Activated CD4-positive, alpha-beta T cell treated with anti-CD3 and anti-CD28 coated beads for 36 hours (primary cell): ENCODE measurements at places on chromosomes 6 and 20. TPM values are rescaled to one million over a fixed set of nuclear protein-coding genes. Genes with fewer than 3 reads are reported as not detected.

GRCh38 chr6:99467509-99468106 is 42.5 kb upstream of the PNISR start:
- no peaks in the 10 kb centered on the region for H3K27me3 ChIP-seq
- H3K36me3 ChIP-seq = peaks cover 5% of the 10 kb centered on the region
- no peak for DNase-seq
- H3K4me1 ChIP-seq = no peaks in the 10 kb centered on the region

- peaks cover 16% of the 10 kb centered on the region for H3K4me1 ChIP-seq
- H3K36me3 ChIP-seq = no peaks in the 10 kb centered on the region
- H3K4me3 ChIP-seq = no peak overlapping the region
- no peak overlapping the region for H3K27ac ChIP-seq
- no peaks in the 10 kb centered on the region for H3K27me3 ChIP-seq
These were observed 174.5 kb downstream of the WDR27 start for GRCh38 chr6:169527306-169527705.

DNA sequence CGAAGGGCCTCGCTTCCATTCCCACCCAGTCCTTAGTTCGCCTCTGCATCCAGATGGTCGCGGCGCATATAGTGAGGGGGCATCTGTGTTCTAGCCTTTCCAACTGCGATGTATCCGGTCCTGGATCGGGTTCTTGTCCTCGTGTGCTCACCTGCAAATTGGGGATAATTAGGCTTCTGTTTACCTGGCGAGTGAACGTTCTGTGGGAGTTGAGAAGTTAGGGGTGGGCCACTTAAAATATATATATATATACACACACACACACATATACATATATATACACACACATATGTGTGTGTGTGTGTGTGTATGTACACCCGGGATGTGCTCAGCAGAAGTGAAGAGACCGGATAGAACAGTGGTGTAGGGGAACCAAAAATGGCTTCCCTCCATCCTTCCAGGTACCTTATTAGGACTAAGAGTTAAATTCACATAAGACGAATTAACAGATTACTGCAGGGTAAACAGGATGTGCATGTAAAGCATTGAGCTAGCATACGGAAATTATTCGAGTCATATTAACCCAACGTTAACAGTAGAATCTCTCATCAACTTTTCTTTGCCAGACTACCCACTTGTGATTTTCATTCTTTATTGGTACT is 537 bp downstream of the CSTF1 start:
- peaks cover 58% of the 10 kb centered on the region for H3K36me3 ChIP-seq
- DNase-seq = peak; percentile 25
- peaks cover 43% of the 10 kb centered on the region for H3K4me1 ChIP-seq
- H3K4me3 ChIP-seq = no peak overlapping the region
- H3K27me3 ChIP-seq = no peaks in the 10 kb centered on the region

GRCh38 chr20:24983896-24984295 is 8.7 kb downstream of the APMAP start:
- no peak overlapping the region for H3K4me3 ChIP-seq
- no peak for DNase-seq
- no peaks in the 10 kb centered on the region for H3K27me3 ChIP-seq
- H3K4me1 ChIP-seq = peaks cover 35% of the 10 kb centered on the region
- H3K36me3 ChIP-seq = peaks cover 49% of the 10 kb centered on the region
- H3K27ac ChIP-seq = no peak overlapping the region

GRCh38 chr20:32518593-32519380 is 66.3 kb downstream of the NOL4L start:
- peaks cover 18% of the 10 kb centered on the region for H3K36me3 ChIP-seq
- H3K4me3 ChIP-seq = no peak overlapping the region
- DNase-seq = no peak
- peaks cover 58% of the 10 kb centered on the region for H3K4me1 ChIP-seq
- H3K27me3 ChIP-seq = no peaks in the 10 kb centered on the region

DNA sequence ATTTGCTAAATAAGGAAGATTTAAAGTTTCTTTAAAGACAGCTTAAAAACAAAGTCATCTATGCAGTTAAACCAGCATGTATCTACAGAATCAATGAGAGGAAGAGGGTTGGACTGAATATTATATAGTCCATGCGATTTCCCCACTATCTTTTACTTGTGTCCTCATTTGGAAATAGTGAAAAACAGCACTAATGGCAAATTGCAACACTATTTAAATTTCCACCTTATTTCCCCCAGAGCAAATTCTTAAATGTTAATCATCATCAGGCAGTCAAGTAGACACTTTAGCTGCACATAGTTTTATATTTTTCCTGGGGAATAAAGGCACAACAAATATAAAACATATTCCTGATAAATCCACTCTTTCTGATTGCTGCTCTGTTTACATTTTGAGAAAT is 114.6 kb downstream of the LCA5 start:
- no peaks in the 10 kb centered on the region for H3K4me1 ChIP-seq
- no peak for DNase-seq
- no peaks in the 10 kb centered on the region for H3K36me3 ChIP-seq
- peaks cover 4% of the 10 kb centered on the region for H3K27me3 ChIP-seq
- H3K27ac ChIP-seq = no peak overlapping the region
- H3K4me3 ChIP-seq = no peak overlapping the region

- H3K36me3 ChIP-seq = no peaks in the 10 kb centered on the region
- H3K27me3 ChIP-seq = peaks cover 3% of the 10 kb centered on the region
- no peak overlapping the region for H3K4me3 ChIP-seq
- no peak for DNase-seq
- H3K4me1 ChIP-seq = no peaks in the 10 kb centered on the region
These were observed 117.0 kb downstream of the TFAP2A start for GRCh38 chr6:10297832-10298231.

The TRIM10 gene
- 0.16 TPM for total RNA-seq

The ARMH2 gene
- not detected for total RNA-seq

- H3K27me3 ChIP-seq = no peaks in the 10 kb centered on the region
- H3K4me1 ChIP-seq = no peaks in the 10 kb centered on the region
- DNase-seq = peak; percentile 78
- H3K4me3 ChIP-seq = no peak overlapping the region
These were observed 46.8 kb downstream of the PYGB start for GRCh38 chr20:25294459-25295385.

The SIRPD gene
- total RNA-seq = not detected

The DHX35 gene
- total RNA-seq = 8.7 TPM

DNA sequence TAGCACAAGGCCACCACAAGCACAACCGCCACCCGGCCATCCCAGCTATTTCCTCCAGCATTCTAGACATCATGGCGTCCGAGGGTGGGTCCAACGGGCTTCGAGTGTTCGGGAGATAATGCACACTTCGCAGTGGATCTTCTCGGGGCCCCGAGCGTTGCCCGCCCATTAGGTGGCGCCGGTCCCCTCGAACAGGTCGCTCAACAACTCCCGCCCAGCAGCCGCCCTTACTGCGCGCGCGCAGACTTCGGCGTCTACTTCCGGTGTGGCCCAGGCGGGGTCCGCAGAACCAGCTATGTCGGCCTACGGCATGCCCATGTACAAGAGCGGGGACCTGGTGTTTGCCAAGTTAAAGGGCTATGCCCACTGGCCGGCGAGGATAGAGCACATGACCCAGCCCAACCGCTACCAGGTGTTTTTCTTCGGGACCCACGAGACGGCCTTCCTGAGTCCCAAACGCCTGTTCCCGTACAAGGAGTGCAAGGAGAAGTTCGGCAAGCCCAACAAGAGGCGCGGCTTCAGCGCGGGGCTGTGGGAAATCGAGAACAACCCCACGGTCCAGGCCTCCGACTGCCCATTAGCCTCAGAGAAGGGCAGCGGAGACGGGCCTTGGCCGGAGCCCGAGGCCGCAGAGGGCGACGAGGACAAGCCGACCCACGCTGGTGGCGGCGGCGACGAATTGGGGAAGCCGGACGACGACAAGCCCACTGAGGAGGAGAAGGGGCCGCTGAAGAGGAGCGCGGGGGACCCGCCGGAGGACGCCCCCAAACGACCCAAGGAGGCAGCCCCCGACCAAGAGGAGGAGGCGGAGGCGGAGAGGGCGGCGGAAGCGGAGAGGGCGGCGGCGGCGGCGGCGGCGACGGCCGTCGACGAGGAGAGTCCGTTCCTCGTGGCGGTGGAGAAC is at the start of gene HDGFL1:
Gene HDGFL1 (plus strand): TSS at position 286 of the 904 bp plus-strand sequence. CDS start 10 bp downstream, at position 296.
- H3K4me3 ChIP-seq = no peak within 1 kb of the TSS
- no peak within 1 kb of the TSS for H3K27ac ChIP-seq
- H3K27me3 ChIP-seq = no peaks in the 10 kb centered on the region
- no peak for DNase-seq
- H3K4me1 ChIP-seq = no peaks in the 10 kb centered on the region
- no peaks in the 10 kb centered on the region for H3K36me3 ChIP-seq

The PDE7B gene
- total RNA-seq = 1.1 TPM

GRCh38 chr20:13639150-13639497 is 392 bp upstream of the TASP1 start:
- H3K4me1 ChIP-seq = peaks cover 16% of the 10 kb centered on the region
- H3K27me3 ChIP-seq = peaks cover 6% of the 10 kb centered on the region
- H3K4me3 ChIP-seq = peak overlapping the region; percentile 87
- no peak for DNase-seq
- H3K27ac ChIP-seq = peak overlapping the region; percentile 85

The DPPA5 gene
- total RNA-seq = not detected

GRCh38 chr20:41098703-41099250 is 38.6 kb upstream of the PLCG1 start:
- H3K4me3 ChIP-seq = no peak overlapping the region
- H3K36me3 ChIP-seq = peaks cover 59% of the 10 kb centered on the region
- no peak for DNase-seq
- peaks cover 10% of the 10 kb centered on the region for H3K4me1 ChIP-seq

DNA sequence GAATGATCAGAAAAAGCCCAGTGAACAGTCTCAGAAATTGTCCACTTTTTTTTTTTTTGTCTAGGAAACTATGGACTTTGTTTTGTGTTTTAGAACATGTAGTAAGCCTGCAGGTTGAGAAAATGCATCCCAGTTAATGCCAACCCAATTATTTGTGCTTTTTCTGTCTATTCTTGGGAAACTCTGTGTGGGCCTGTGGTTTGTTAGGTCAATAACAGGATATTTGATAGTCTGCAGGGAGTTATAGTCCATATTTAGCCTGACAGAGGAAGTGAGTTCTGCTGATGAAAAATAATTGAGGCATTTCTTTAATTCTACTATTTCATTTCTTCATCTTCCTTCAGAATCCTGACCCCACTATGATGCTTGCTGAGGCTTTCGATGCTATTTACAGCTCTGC is 154.0 kb upstream of the LAMP5 start:
- no peaks in the 10 kb centered on the region for H3K4me1 ChIP-seq
- no peaks in the 10 kb centered on the region for H3K27me3 ChIP-seq
- H3K27ac ChIP-seq = no peak overlapping the region

DNA sequence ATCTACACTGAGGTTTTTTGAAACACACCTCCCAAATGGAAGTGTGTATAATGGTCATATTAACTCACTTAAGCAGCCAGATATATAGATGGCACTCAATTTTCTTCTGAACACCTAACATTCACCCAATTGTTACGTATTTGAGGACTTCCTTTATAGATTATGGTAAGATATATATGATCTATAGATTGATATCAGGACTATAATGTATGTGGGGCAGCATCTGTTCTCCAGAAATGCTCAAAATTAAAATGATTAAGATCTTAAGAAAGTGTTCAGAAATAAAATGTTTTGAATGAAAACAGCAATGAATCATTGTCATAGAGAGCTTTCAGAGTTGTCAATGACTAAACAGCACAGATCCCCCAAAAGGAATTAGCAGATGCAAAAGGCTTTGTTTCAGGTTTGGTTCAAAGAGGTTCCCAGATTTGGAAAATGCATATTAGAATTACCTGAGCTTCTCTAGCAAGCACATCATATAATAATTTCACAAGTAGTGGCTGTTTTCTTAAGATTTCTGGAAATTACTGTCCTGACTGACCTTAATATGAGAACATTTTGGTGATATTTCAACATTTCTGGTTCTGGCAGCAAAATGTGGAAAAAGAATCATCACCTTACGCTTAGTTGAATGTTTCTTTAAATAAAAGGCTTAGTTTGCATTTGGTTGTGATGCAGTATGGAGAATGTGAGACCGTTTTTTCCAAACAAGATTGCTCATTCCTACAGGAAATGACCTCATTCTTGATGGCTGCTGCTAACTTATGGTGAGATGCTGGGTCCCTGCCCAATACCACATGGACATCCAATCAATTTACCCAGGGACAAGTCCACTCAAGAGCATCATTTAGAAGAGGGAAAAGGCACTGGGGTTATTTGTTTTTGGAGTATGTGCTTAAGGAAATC is 31.5 kb downstream of the TRAF3IP2 start:
- peak overlapping the region; percentile 72 for H3K27ac ChIP-seq
- H3K4me1 ChIP-seq = peaks cover 24% of the 10 kb centered on the region
- peaks cover 67% of the 10 kb centered on the region for H3K36me3 ChIP-seq

GRCh38 chr6:85580878-85581267 is 12.8 kb downstream of the SNX14 start:
- no peak overlapping the region for H3K4me3 ChIP-seq
- no peak overlapping the region for H3K27ac ChIP-seq
- H3K27me3 ChIP-seq = no peaks in the 10 kb centered on the region
- peaks cover 41% of the 10 kb centered on the region for H3K36me3 ChIP-seq
- DNase-seq = peak; percentile 18

DNA sequence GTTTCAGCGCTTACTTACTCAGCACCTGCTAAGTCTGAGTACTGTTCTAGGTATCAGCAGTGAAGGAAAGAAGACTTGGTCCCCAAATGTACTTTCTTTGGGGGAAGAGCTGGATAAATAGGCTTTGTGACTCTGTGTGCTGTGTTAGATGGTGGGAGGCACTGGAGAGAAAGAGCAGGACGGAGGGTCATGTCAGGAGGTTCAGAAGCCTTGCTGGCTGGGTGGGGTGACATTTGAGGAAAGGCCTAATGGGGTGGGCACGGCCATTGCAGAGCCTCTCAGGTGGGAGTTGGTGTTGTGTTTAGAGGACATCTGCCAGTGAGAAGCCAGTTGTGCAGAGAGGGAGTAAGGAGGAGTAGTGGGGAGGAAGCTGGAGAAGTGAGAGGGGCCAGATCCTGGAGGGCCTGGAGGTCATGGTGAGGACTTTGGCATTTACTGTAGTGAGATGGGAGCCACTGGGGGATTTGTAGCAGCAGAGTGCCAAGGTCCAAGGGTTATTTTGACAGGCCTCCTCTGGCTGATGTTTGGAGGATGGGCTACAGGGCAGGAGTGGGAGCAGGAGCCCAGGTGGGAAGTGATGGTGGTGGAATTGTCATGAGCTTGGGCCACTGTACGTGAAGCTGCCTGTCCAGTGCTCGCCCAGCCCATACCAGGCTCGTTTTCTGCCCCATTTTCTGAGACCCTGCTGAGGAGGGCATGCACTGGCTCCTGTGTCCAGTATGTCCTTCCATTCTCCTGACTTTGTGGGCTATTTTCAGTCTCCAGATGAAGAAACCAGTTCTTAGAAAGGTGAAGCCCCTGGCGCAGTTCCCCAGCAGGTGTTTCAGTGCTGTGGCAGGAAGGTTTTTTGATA is 886 bp downstream of the SDCBP2 start:
- peak overlapping the region; percentile 6 for H3K4me3 ChIP-seq
- H3K27me3 ChIP-seq = no peaks in the 10 kb centered on the region
- DNase-seq = no peak
- H3K27ac ChIP-seq = no peak overlapping the region

The SLC25A27 gene
- 1.2 TPM for total RNA-seq

The TTBK1 gene
- 0.40 TPM for total RNA-seq
